ENCODE measurements at places on chromosomes 1 and 21. TPM values are rescaled to one million over a fixed set of nuclear protein-coding genes. Genes with fewer than 3 reads are reported as not detected.

GRCh38 chr1:4090976-4091660 lies 191.0 kb upstream of the C1orf174 start:
- DNase-seq: no peak

- DNase-seq: no peak
Observed at GRCh38 chr1:36689992-36690391, 207.3 kb upstream of the CSF3R start.

TIMM17A gene
- total RNA-seq: 24.1 TPM

- DNase-seq: no peak
Observed at GRCh38 chr1:28510970-28511440, 5.2 kb downstream of the RCC1 start.

DNA sequence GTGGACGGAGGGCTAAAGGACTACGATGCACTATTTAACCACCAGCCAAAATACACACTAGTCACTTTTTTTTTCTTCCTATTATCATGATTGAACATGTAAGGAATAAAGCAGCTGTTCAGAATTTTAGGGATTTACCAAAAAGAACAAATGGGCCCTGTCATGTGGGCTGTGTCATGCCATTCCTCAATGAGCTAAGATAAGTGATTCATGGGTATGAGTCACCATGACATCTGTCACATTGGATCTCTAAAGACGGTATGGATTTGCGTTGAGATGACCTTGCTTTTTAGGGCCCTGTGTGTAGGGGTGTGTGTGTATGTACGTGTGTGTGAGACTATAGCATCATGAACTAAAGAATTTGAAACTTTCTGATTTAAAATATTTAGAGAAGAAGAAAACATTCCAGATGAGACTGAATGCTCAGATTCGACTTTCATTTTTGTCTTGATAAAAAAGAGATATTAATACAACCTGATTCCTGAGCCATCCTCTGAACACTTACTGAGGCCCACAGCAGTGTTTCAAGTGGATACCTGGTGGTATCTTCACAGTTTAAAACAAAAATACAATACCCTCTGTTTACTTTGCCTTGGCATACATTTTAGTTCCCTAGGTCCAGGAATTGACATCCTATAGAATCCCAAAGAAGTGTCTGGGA lies 246.1 kb upstream of the DUSP10 start:
- no peak for DNase-seq

- no peak for DNase-seq
Observed at GRCh38 chr1:28950006-28950405, 35.6 kb downstream of the EPB41 start.

DNA sequence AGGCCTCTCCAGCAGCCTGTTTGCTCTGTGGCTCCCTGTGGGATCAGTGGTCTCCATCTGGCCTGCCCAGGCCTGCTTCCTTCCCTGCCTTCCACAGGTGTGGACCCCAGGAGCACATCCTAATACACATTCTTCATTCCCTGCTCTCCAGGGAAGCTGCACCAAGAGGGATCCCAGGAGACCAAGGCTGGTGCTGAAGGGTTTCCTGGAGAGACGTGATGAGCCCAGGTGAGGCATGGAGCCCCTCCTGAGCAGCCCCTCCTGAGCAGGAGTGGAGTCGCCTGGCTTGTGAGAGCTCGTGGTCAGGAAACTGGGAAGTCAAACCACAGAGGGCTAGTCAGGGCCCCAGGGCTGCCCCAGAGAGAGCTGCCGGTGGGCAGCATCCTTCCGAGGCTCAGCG lies 561.4 kb downstream of the MATN1 start:
- no peak for DNase-seq

- no peak for DNase-seq
Observed at GRCh38 chr1:68331117-68331865, 99.0 kb upstream of the WLS start.
